Hindlimb muscle (tissue), 1 donor: ENCODE measurements at places on chromosomes 2 and 18.

DNA sequence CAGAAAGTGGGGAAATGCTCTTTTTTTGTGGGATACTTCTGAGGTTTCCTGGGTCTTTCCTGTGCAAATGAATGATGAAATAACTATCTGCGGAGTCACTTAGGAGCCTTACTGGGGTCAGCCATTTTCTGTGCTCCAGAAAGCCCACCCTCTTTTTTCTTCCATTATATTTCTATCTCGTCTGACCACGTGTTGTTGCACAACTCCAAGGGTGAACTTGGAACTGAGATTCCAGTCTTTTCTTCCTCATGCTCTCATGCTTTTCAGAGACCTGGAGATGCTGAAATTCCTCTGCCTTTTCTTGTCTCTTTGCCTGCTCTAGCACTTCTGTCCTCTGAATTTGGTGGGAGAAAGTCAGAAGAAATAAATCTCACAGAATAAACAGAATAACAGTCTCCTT lies 4.8 kb upstream of the SCYGR5 start:
- no peak for DNase-seq

DNA sequence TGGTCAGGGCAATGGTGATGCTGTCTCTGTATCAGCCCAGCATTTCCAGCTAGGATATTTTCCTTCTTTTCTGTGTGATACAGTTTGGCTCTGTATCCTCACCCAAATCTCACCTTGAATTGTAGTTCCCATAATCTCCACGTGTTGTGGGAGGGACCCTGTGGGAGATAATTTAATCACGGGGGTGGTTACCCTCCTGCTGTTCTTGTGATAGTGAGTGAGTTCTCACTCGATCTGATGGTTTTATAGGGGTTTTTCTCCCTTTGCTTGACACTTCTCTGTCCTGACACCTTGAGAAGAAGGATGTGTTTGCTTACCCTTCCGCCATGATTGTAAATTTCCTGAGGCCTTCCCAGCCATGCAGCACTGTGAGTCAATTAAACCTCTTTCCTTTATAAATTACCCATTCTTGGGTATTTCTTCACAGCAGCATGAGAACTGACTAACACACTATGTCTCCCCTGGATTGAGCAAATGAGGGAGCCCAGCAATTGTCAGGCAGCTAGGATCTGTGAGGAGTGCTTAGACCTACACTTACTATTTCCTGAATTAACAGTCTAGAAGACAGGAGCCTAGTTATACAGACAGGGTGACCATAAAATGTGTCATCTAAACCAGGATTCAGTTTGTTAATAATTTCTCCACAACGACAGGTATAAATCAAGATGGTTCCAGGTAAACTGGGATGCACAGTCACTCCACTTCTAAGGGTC lies 6.0 kb downstream of the SCN2A start:
- no peak for DNase-seq

GRCh38 chr2:39696101-39696553 lies 30.4 kb downstream of the TMEM178A start:
- DNase-seq: no peak

DNA sequence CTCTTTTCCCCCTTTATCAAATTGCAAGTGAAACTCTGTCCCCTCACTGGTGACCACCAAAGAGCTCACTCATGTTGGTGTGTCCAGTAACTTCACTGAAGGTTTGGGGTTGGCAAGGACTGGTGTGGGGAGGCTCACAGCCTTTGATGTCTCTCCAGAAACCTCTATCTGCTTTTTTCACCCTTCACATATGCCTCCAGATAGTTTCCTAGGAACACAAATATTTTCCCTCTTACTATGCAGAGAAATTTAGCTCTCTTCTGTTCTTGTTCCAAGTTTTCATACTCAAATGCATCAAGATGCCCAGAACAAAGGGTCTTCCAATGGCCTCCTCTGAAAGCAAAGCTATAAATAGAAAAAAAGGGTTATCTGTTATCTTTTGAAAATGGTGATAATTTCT lies 20.7 kb downstream of the DTNA start:
- no peak for DNase-seq
